Urothelium cell line (cell line): ENCODE measurements at places on chromosomes 5 and 9.

DNA sequence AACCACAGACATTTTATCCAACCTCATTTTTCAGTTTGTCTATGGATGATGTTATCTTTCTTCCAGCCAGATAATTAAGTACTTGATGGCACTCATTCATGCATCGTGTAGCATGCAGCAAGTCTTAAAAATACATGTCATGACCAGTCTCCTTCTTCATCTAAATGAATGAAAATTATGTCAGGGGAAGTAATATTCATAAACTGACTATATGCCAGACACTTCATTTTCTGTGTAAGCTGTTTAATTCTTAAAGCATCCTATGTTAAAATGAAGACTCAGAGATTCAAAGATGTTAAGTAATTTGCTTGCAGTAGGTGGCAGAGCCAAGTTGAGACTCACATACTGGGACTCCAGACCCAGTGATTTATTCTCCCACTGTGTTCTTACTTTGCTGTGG lies 181.7 kb upstream of the CD180 start:
- no peak for DNase-seq

DNA sequence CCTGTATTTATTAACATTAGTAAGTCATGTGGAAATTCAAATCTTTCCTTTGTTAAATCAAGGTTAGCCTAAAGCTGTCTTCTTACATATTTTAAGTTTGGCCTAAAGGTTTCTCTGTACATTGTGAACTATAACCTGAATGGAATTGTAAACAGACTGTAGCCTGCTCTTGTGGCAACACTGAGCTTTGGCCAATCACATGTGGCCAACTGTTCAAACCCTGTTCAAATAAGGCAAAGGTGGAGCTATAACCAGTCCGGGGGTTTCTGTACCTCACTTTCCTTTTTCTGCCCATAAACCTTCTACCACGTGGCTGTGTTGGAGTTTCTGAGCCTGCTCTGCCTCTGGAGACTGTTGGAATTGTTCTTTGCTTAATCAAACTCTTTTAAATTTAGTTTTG lies 3.3 kb upstream of the HAPLN1 start:
- no peak for DNase-seq

GRCh38 chr9:13001989-13002580 lies 227.3 kb downstream of the LURAP1L start:
- no peak for DNase-seq

DNA sequence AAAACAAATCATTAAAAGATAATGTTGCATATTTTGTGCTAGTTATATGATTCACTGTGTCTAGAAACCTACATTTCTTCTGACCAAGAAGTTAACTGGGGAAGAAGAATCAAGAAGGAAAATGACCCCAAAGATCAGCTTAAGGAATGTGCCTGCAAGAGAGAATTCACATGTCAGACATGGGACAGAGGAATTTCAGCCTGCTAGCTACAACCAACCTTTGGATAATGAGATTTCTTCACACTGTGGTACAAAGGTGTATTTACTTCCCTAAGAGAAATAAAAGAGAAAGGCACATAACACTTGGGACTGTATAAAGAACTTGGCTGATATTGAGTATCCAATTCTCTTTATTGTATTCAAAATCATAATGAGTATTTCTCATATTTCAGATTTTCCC lies 39.6 kb upstream of the ELL2 start:
- DNase-seq, result no peak

DNA sequence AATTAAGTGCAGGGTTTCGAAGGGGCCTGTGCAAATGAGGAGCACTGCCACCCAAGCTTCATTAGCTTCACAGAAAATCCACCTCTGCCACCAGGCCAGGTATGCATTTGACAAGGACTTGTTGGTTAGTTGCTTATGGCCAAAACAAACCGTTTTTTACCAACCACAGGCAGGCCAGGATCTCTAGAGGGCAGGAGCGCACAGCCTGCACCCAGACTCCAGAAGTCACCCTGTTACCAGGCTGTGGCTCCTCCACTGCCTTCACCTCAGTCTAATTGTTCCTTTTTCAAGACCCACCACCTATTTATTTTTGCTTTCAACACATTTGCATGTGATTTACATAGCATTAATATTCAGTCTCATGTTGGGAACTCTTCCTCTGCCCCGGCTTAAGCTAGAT lies 78.3 kb upstream of the HSPA9 start:
- DNase-seq, result no peak

DNA sequence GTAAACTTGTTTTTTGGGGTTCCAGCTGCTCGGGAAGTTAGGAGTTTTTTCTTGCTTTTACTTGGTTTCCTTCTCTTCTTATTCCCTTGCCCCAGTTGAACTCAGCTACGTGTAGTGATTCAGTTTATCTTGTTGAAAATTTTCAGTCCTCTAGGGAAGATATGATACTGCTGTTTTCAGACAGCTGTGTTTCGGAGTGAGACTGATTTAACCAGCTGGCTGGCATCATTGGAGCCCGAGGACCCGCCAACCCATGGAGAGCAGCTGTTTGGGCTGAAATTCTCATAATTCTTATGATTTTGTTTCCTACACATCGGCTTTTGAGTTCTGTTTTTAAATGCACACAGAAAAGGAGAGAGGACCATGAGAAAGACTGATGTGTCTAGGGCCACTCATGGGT lies 271.5 kb downstream of the NR3C1 start:
- no peak for DNase-seq
